ENCODE measurements at places on chromosomes 12 and 14.
A peak's percentile ranks its signal among the peaks of the same experiment; 100 is the strongest.

- no peak for DNase-seq
Measured at GRCh38 chr12:104152685-104153241, 14.8 kb upstream of the NFYB start.

DNA sequence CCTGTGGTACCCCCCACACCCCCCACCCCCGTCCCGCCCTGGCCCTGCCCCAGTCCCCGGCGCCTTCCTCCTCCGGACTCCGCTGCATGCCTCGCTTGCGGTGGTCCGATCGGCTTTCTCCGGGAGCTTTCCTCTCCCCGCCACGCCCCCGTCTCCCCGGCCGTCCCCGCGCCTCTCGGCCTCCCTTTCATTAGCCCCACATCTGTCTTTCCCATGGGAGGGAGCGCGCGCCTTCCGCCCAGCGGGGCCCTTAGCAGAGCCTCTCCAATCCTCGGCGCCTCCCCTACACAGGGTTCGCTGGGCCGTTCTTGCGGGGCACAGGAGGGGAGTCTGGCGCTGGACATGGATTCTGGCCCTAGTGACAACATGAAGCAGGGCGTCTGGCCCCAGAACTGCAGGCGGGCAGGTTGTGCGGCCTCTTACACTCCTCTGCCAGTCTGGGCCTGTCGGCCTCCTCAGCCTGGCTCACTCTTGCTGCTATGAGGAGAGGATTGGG, 1.5 kb upstream of the EFS start:
- no peak for DNase-seq

DNA sequence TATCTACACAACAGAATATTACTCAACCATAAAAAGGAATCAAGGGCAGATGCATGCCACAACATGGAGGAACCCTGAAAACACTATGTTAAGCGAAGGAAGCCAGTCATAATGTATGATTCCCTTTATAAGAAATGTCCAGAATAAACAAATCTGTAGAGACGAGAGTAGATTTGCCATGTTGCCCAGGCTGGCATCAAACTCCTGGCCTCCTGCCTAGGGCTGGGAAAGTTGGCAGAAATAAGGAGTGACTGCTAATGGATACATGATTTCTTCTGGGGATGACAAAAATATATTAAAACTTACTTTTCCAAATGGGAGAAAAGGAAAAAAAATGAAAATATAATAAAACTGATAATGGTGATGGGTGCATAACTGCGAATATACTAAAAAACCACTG, 10.9 kb downstream of the CLIP1 start:
- DNase-seq: no peak

GRCh38 chr12:118103201-118103600, 610 bp downstream of the VSIG10 start:
- DNase-seq: peak; percentile 14

- no peak for DNase-seq
Measured at GRCh38 chr14:21940887-21941856, 267.6 kb upstream of the OR4E1 start.

GRCh38 chr12:96143392-96143791, 50.8 kb upstream of the ELK3 start:
- DNase-seq: no peak

- DNase-seq: peak; percentile 52
Measured at GRCh38 chr12:123436017-123436964, at the start of gene RILPL2. TSS of gene RILPL2 (minus strand) at chr12:123436684. CDS start at chr12:123436420, 264 bp downstream.

DNA sequence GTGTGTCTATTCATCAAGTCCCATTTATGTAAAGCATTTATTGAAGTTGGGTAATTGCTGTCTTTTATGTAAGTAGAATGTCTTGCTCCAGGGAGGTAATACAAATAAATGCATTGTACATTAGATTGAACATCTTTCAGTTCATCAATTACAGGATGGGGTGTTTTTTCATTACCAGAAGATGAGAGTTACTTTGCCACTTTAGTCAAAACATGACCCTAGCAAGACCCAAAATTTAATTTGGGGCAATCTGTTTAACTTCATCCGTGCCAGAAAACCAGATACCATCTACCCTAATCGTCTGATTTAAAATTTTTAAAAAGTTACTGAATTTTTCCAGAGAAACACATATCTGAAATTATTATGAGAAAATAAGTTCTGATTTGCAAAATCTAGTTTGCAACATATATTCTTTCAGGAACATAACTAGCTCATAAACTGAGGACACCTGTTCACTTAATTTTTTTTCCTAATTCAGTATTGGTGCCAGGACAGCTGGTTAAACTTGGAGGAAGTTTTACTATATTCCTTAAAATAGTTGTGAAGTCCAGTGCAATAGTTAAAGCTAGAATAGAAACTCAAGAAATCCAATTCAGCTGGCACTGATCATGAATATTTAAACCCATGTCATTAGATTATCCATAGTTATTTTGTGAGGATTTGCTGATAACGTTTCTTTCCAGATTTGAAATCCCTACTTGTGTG, 114.5 kb downstream of the SRGAP1 start:
- no peak for DNase-seq

DNA sequence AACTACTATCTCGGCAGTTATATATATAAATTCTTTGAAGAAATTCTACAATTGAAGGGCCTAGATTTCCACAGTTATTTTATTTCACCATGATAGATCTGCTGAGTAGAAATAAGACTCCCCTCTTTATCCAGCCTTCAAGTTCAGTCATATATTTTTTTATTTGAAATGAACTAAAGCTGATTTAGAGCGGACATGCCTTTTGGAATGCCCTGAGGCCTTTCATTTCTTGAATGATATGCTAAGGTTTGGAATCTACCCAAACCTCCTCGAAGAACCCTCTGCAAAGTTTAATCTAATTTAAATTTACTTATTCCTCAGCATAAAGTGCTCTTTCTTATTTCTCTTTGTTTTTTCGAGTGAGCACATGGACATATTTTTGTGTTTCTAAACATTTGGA, 15.1 kb downstream of the SIX1 start:
- no peak for DNase-seq

- no peak for DNase-seq
Measured at GRCh38 chr14:79656496-79656895, 554.8 kb downstream of the DIO2 start.

DNA sequence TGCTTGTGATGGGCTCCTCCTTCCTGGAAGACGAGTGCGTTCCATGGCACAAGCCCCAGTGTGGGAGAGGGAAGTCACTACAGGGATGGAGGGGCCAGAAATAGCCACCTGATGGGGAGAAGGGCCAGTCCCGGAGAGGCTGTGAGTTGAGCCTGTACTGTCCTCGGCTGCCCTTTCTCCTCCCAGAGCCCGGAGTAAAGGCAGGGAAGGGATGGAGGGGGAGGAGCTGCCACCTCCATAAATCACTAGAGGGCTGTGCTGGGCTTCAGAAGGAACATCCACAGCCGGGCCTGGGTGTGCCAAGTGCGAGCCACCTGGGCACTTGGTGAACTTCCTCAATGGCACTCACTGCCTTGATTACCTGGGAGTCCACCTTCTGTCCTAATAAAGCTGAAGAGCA, 110.1 kb downstream of the RBM19 start:
- DNase-seq: peak; percentile 21

GRCh38 chr12:14723763-14724162, 27.4 kb upstream of the GUCY2C start:
- no peak for DNase-seq

GRCh38 chr12:116381240-116381743, 103.8 kb upstream of the MED13L start:
- no peak for DNase-seq

GRCh38 chr12:43148691-43149090, 403.3 kb downstream of the ADAMTS20 start:
- no peak for DNase-seq
